Epithelial cell of umbilical artery (primary cell): ENCODE measurements at places on chromosomes 6 and 20. TPM values are rescaled to one million over a fixed set of nuclear protein-coding genes. Genes with fewer than 3 reads are reported as not detected.

LINC00237 gene
- not detected in 2 replicates for total RNA-seq

NKX2-2 gene
- not detected in 2 replicates for total RNA-seq

ELOVL5 gene
- 75.8 and 78.6 TPM in 2 replicates for total RNA-seq

PLAGL1 gene
- 4.2 and 11.7 TPM in 2 replicates for total RNA-seq

SPTLC3 gene
- under 0.01 and 2.9 TPM in 2 replicates for total RNA-seq

SH3BGRL2 gene
- 24.3 and 24.4 TPM in 2 replicates for total RNA-seq

PFDN6 gene
- total RNA-seq, result 57.8 and 82.8 TPM in 2 replicates

BMP2 gene
- total RNA-seq, result 10.2 and 15.6 TPM in 2 replicates
